Dorsolateral prefrontal cortex (tissue), 122 donors: ENCODE measurements at places on chromosomes 2 and 18. TPM values are rescaled to one million over a fixed set of nuclear protein-coding genes. Genes with fewer than 3 reads are reported as not detected.

Gene SMIM21
- not detected for total RNA-seq

Gene CMPK2
- total RNA-seq, result 13.2 TPM

Gene KCNE4
- 4.2 TPM for total RNA-seq

Gene GKN1
- total RNA-seq, result not detected

Gene EHD3
- total RNA-seq, result 116 TPM

Gene CDKL4
- 1.3 TPM for total RNA-seq

Gene RTP5
- total RNA-seq, result 8.2 TPM

Gene SFT2D3
- 3.5 TPM for total RNA-seq
